ENCODE measurements at places on chromosomes 13 and 19. TPM values are rescaled to one million over a fixed set of nuclear protein-coding genes. Genes with fewer than 3 reads are reported as not detected.
A peak's percentile ranks its signal among the peaks of the same experiment; 100 is the strongest.

DNA sequence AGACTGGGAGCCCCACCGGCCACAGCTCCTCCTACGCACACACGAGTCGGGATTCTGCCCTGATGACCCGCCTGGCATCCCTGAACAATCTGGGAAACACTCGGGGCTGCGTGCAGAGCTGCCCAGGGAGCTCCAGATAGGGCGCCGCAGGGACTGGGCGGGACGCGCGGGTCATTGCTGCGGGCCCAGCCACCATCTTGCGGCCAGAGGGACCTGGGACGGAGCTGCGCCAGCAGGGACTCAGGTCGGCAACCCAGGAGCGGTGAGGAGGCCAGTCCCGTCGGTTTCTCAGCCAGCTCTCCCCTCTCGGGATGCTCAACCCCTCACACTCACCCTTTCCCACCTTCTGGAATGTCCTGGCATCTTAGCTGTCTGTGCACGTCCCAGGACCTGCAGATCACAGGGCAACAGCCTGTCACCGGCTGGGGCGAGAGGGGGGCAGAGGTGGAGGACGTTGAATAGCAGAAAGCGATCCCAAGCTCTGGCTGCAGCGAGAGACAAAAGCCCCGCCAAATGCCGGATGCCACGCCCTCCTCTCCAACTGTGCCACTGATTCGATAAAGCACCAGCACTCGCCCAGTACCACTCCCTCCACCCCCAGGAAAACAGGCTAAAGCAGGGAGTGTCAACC, 20.4 kb upstream of the ZNF91 start:
- DNase-seq, result peak; percentile 86

DNA sequence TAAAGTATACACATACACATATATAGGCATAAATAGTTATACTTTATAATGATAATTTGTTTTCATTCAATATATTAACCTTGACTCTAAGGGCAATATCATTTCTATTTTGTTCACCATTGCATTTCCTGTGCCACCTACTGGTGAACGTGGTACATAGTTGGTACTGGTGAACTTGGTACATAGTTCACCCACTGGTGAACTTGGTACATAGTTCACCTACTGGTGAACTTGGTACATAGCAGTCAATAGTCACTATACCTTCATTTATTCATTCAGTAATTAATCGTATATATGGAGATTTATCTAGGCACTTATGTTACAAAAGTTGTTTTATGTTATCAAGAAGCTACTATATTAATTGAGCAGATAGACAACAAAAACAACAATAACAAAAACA, 172.6 kb upstream of the ATXN8OS start:
- no peak for DNase-seq

DNA sequence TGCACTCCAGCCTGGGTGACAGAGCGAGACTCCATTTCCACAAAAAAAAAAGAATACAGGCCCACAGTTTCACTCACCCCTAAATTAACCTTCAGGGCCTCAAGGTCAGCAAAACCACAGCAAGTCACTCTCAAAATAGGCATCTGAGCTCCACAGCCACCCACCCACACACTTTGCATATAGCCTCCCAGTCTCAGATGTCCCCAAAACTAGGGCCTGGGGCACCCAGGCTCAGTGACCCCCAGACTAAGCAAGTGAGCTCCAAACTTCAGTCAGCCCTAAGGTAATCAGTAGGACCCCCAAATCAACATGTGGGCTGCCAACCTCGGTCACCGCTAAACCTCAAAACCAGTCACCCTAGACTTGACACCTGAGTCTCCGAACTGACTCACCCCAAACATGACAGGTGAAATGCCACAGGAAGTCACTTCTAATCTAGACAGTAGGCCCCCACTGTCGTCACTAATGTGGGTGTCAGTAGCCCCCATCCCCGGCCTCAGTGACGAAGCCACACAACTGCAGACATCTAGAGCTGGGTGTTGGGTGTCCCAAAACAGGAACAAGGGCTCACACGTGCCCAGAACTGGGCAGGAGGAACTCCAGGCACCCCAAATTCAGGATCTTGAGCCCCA, 13.9 kb downstream of the RABAC1 start:
- peak; percentile 83 for DNase-seq

- DNase-seq, result no peak
These were observed 56.7 kb downstream of the RCBTB2 start for GRCh38 chr13:48476215-48476614.

- peak; percentile 60 for DNase-seq
These were observed 88.9 kb upstream of the RNF113B start for GRCh38 chr13:98265692-98266551.

- no peak for DNase-seq
These were observed 761.5 kb downstream of the EFNB2 start for GRCh38 chr13:105773863-105774538.

GRCh38 chr19:52991484-52991883, 22.2 kb upstream of the ERVV-1 start:
- DNase-seq, result no peak

- DNase-seq, result no peak
These were observed 66.5 kb downstream of the SIAH3 start for GRCh38 chr13:45784755-45785675.

DNA sequence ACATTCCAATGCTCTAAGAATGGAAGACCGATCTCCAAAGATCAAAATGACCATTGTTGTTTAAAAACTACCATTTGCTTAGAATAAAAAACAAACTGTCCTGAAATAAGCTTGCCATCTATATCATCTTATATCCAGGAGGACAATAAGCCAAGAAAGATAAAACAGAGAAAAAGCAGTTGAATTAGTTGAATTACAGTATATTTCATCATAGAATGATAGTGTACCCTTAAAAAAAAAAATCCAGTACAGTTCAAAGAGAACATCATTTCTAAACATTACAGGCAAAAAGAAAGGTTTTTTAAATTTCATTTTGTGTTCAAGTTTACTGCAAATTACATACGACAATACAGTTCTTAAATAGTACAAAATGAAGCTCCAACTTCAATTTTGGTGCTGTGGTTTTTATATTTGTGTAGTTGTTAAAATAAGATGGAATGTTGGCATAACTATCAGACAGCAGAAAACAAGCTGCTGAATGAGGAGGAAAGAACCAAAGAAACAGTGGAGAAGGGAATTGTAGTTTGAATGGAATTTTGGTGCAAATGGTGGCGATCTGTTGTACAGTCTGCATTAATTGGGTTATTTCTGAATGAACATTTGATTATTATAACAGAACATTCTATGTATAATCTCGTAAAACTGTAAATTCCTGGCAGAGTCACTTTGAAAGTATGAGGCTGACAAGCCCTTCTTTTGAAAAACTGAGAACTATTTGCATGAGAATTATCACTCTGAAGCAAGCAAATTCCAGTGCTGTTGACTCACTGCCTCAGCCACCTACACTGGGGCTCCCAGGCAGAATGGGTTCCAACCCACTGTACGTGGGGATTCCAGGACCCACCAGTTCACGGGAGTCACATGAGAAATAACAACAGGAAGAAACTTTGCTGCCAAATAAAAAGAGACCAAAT, 37.7 kb downstream of the LHFPL6 start:
- DNase-seq, result no peak

GRCh38 chr19:42942187-42942789, 5.3 kb upstream of the PSG7 start:
- no peak for DNase-seq

GRCh38 chr13:95044452-95045205, 256.6 kb downstream of the ABCC4 start:
- DNase-seq, result no peak

GRCh38 chr13:37138169-37138568, 32.7 kb upstream of the CSNK1A1L start:
- DNase-seq, result no peak

DNA sequence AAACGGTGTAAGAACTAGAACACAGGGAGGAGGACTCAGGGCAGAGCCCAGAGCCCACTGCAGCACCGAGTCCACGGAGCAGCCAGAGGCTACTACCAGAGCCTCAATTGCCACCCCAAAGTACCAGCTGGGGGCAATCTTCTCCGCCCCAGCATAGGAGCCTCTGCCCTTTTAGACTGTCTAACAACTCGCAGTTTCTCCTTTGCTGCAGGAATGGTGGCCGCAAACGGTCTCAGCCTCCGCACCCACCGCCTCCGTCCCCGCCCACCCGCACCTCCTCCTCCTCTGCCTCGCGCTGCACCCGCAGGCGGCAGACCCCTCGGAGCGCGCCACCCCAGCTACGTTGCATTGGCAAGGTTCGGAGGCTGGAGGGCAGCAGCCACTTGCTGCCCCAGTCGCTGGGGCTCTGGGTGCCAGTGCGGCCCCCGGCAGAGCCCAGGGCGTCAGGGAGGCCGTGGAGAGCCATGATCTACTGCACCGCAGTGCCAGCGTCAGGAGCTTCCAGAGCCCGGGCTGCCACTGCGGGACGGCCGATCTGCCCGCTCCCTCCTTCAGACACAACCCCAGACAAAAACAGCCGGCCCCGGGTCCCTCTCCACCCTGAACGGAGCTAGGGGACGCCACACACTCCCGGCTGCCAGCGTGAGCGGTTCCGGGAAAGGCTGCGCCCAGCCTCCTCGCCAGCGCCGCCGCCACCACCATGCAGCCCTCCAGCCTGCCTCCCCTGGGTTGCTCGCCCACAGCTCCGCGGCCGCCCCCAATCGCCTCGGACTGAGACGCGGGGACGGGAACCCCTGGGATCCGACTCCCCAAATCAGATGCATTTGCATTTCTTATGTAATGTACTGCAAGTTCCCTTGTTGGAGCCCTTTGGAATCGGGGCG, 1.8 kb downstream of the FGF14 start:
- DNase-seq, result peak; percentile 9

DNA sequence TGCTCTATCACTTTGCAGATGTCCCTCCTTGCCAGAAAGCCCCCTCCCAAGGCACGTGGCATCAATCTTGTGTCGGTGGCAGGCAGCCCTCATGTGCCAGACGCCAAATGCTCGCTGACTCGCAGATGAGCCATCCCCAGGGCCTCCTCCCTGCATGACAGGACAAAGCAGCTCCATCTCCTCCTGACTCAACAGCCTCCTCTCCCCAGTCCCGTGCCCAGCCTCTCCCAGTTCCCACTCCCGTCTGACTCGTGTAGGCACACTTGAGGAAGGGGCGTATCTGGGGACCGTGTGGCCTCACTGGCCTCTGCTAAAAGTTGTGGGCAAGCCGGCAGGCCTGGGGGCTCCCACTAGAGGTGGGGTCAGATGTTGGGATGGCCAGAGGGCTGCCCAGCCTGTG, 133.6 kb downstream of the STK24 start:
- DNase-seq, result no peak

DNA sequence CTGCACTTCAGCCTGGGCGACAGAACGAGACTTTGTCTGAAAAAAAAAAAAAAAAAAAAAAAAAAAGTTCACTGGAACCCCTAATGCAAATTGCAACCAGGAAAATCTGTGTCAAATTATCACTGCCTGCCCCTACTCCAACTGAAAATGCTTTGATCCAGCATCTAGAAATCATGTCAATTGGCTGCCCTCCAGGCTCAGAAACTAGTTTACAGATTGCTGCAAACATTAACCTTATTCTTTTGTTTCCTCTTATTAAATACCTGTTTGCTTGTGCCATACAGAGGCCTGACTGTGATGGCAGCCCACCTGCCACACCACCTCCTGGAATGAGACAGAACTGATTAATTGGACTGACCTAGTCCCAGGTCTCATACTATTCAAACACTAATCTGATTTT, 18.6 kb upstream of the AKT2 start:
- DNase-seq, result no peak

- DNase-seq, result no peak
These were observed 23.8 kb downstream of the ZSWIM9 start for GRCh38 chr19:48194041-48194843.

DNA sequence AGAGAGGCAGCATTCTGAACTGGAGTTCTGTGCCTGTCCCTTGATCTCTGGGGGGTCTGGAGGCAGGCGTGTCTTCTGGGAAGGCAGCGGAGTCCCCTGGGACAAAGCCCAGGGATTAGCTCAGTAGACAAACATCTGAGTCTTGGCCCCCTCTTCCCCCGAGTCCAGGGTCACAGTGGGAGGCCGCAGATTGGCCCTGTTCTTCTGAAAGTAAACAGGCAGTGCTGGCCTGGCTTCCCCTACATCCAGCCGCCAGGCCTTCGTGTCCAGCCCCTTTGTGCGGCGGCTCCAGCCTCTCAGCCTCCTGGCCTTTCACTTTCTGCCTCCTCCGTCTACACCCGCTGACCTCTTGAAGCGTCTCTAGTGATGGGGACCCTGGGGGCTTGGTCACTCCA, 989 bp downstream of the NFILZ start:
- DNase-seq, result peak; percentile 29

SLITRK1 gene
- not detected for total RNA-seq

ZNF473 gene
- total RNA-seq, result 1.00 TPM

TUBB4A gene
- 1.1 TPM for total RNA-seq

CNMD gene
- not detected for total RNA-seq

ZNF578 gene
- not detected for total RNA-seq
